ENCODE measurements at places on chromosomes 13 and 19.

DNA sequence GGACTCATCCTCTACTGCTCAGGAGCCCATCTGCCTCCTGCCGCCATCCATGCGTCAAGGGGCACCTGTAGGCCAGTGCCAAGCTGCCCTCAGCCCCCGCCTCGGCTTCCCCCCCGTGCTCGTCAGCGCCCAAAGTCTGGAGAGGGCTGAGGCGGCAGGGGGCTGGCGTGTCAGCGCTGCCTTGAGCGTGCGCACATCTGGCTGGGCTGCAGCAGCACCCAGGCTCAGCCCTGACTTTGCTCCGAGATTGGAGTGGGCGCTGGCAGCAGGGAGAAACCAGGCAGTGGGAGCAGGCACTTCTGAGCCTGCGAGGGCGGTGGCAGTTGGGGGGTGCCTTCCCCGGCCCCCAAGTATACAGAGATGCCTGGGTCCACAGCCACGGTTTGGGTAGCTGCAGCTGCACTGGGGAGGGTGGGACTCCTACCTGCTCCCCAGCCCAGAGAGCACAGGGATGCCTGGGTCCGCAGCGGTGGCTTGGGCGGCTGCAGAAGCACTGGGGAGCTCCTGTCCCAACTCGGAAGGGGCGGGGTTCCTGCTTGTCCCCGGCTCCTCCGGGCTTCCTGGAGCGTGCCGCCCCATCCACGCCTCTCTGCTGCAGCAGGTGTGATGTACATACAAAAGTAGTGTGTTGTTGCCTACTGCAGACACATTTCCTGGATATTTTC lies 44.8 kb upstream of the LPAR6 start:
- no peak for DNase-seq

DNA sequence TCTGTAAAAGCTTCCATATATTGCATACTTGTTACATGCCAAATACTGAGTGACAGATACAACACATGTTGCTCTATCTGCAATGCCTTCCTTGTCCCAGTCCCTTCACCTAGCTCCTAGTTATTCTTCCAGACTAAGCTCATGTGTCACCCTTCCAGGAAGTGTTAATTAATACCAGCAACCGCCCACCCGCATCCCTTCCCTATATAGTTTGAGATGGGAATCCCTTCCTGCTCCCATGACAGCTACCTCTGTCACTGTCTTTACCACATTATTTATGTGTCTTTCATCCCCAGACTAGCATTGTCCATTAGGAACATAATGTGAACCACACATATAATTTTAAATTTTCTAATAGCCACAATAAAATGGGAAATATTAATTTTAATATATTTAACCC lies 49.5 kb upstream of the FRY start:
- no peak for DNase-seq

DNA sequence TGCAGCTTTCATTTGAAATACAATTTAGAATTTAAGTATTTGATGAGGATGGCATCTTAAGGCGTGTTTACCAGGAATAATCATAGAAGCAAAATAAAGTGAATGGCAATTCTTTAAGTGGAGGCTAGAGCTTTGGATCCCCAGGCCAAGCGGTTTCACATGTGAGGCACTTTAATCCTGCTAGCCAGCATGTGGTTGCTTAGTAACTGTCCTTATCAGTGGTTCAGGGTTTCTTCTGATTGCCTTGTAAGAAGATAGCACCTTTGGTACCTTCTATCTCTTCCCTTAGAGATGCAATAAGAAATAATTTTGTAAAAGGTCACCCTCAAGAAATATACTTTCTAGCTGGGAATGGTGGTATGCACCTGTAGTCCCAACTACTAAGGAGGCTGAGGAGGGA lies 38.9 kb upstream of the SERP2 start:
- no peak for DNase-seq

GRCh38 chr13:45788011-45788410 lies 63.5 kb downstream of the SIAH3 start:
- DNase-seq, result no peak

DNA sequence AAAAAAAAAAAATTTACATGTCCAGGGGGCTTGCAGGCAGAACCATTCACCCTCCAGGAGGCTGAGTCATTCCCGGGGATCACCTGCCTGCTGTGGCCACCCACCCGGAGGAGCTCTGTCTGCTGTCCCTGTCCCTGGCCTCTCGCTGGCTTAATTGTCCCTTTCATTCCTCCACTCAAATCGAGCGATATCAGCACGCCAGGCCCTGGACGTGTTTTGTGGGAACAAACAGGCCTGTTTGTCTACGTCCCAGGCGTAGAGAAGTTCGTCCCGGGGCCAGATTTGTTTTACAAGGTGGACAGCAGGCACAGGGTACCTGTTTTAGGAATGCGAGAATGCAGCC lies 21.2 kb downstream of the SULT2B1 start:
- DNase-seq, result no peak

DNA sequence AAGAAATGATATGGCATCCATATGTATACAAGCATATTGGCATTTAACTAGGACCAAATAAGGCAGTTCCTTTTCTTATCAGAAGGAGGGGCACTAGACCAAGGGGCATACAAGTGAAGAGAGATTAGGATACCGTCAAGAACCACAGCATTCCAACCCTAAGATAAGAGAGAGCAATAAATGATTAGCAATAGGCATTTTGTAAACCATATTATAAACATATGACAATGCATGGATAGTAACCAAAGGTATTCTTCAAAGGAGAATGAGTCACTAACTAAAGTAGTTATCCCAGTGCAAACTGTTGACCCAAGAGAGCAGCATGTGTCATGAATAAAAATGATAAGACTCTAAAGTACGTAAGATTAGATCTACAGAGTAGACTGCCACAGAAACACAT lies 500.9 kb upstream of the HTR2A start:
- DNase-seq, result no peak

DNA sequence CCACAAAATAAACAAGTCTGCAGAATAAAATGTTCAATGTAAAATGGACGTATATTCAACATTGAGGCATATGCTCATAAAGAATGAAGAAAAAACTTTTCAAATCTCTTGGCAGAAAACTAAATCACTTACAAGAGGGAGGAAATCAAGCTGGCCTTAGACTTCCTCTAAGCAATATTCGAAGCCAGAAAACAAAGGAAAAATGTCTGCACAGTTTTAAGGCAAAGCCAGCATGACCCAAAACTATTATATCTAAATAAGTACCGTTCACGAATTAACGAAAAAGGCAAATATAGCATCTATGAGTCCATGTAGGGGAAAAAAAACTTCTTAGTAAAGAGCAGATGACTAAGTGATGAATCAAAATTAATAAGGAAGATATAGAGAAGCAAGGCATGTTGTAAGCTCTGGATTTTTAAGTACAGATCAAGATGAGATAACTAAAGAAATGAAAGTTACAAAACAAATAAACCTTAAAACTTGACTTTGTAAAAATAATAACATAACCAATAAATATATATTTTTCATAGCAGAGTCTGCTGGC lies 101.3 kb downstream of the KCNRG start:
- no peak for DNase-seq

- no peak for DNase-seq
Observed at GRCh38 chr13:48231080-48231479, 1.9 kb upstream of the ITM2B start.

DNA sequence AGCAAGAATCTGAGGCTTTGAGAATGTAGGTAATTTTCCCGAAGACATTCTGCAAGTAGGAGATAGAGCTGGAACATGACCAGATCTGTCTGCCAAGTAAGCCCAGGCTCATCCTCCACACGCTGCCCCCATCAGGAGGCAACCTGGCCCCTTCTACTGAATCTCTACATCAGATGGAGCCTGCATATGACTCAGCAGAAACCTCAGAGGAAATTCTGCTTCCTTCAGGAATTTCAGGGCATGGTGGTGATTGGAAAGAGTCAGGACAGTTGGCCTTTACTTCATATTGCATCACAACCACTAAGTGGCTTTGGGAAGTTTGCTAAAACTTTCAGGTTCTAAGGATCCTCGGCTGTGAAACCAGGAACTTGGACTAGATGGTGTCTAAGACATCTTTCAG lies 85.2 kb downstream of the LRRC63 start:
- DNase-seq, result no peak
